LoVo (cell line): ENCODE measurements at places on chromosomes 5 and 9.
A peak's percentile ranks its signal among the peaks of the same experiment; 100 is the strongest.

DNA sequence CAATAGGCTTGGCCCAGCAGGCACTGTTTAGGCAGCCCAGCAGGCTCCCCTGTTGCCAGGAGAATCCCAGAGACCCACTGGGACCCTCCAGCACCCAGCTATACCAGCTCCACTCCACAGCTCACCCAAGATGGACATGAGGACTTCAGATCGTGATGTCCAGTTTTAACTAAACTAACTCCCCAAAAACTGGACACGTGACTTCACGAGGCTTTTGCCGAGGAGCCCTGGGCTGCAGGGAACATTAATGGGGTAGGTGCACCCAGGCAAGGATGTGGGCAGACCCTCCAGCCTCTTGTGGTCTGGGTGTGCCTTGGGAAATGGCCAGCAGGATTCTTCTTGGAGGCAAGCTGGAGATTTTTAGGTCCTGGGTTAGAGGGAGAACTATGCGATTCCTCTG lies 8.9 kb upstream of the NKD2 start:
- DNase-seq: no peak

DNA sequence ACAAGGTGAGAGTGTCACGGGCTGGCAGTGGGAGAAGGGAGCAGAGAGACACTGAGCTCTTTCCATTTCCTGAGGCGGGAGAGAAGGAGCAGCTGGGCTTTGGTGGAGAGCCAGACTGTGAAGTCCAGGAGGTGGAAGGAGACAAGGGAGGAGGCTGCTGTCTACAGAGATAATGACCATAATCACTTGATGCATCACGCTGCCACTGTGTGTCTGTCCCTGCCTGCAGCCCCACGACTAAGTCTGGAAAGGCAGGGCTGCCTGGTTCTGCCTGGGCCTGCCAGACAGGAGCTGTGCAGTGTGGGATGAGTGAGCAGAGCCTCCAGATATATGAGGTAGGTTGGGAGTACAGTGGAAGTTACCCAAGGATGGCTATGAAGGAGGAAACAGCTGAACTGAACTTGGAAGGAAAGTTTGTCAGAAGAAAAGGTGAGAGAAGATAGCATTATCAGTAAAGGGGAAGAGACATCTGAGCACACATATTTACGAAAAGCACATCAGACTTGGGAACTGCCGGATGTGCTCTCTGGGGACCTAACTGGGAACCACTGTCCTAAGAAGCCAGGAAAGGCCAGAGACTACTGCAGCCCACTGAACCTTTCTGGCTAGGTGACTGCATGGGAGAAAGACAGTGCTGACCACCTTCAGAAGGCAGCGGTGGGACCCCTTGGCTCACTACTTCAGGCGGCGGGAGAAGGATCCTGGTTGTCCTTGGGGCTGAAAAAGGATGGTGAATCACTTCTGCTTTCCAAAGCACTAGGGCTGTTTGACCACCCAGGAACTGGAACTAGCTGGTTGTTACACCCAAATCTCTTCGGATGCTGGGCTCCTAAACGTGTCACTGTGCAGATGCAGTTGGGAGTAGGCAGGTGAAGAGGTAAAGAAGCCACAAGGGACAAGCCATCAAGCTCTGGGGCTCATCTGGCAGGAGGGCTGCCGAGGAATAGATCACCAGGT lies 12.8 kb upstream of the DDX41 start:
- no peak for DNase-seq

- no peak for DNase-seq
Measured at GRCh38 chr9:129619787-129620668, 873 bp downstream of the C9orf50 start.

DNA sequence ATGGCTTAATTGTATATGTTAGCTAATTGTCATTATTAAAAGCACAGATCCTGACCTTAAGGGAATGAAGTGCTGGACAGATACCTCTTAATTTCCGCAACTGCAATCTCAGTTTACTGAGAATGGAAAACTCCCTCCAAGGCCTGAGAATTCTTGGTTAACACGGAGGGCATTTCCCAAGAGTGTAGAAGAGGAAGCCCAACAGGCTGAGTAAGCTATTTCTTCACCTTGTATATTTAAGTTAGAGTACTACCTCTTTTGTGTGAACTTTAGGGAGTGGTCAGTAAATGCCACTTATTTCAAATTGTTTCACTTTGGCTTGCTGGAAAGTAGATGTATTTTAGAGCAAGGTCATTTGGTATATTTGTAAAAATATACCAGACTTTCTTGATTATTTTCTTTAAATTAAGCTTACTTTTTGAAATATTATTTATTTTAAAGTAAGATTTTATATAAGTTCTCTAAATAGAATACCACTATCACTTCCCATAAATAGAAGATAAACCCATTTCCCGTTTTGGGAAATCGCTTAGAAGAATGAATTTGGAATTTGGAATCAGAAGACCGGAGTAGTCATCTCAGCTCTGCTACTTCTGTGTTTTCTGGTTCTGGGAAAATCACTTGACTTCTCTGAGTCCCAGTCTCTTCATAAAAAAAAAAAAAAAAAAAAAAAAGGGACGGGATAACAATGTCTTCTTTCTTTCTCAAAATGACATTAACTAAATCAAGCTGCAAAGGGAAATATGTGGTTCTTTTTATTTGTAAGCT lies 26.0 kb upstream of the C9orf72 start:
- DNase-seq: no peak

DNA sequence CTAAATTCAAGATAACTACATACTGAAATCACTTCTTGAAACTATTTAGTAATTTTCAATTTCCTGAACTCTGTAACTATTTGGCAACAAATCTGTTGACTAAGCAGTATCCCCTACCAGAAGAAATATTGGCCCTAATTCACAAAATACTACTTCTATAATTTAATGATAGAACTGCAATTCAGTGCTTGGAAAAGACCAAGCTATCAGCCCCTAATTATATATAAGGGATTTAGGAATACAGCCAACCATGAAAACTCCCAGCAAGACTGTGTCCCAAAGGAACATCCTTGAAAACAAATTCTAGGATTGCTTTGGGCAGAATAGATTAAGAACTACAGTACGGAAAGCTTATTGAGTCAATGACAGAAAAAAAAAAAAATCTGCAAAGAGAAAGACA lies 169.2 kb downstream of the RAB3C start:
- no peak for DNase-seq

DNA sequence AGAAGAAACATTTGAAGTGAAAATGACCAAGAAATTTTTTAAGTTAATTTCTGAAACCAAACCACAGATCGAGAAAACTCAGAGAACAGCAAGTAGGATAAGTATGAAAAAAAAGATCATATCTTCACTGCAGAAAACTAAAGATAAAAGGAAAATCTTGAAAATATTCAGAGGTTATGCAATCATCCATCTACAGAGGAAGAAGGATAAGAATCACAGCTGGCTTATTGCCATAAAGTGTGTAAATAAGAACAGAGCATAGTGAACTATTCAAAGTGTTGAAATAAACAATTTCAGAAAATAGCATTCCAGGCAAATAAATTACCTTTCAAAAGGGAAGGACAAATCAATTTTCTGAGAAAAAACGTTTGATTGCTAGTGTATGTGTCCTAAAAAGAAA lies 1191.7 kb upstream of the CDH6 start:
- DNase-seq: no peak

DNA sequence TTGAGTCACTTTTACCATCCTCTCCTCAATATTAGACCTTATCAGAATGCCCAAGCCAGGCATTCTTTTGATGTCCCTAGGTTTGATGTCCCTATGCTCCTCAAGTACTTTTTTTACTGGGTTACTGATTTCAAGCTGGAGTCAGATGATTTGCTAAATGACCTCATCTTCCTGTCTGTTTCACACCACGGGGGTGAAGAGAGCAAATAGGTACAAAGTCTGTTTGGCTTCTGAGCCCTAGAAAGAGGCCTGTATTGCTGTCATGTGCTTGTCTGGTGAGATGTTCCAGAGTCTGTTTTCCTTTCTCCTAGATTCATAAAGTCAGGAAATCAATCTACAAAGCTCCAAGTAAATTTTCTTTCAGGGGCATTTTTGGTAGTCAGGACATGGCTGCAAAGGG lies 12.7 kb upstream of the DAB2 start:
- DNase-seq: peak; percentile 9

DNA sequence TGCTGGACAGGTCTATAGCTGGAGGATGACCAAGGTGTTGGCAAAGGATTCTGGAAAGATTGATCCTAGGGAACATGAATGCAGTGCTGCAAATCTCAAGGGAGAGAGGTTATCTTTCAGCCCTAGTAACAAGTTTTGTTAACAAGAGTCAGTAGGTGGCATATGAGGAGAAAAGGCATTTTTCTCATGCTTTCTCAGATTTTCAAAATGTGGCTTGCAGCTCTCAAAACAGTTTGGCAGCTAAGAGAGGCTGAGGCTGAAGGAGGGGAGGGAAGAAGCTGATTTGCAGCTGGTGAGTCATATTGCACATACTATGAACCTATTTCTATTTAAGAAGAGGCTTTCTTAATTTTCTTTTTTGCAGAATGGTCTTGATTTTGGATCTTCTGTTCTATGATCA lies 64.3 kb upstream of the PCA3 start:
- no peak for DNase-seq

GRCh38 chr5:173055722-173055982 lies 500 bp upstream of the CREBRF start:
- no peak for DNase-seq

GRCh38 chr5:40675396-40676133 lies 4.2 kb upstream of the PTGER4 start:
- DNase-seq: no peak

- DNase-seq: no peak
Measured at GRCh38 chr5:175162036-175162435, 281.9 kb downstream of the DRD1 start.

GRCh38 chr5:67063055-67063454 lies 133.5 kb downstream of the CD180 start:
- DNase-seq: no peak

- no peak for DNase-seq
Measured at GRCh38 chr5:180785121-180785781, 17.4 kb downstream of the MGAT1 start.

DNA sequence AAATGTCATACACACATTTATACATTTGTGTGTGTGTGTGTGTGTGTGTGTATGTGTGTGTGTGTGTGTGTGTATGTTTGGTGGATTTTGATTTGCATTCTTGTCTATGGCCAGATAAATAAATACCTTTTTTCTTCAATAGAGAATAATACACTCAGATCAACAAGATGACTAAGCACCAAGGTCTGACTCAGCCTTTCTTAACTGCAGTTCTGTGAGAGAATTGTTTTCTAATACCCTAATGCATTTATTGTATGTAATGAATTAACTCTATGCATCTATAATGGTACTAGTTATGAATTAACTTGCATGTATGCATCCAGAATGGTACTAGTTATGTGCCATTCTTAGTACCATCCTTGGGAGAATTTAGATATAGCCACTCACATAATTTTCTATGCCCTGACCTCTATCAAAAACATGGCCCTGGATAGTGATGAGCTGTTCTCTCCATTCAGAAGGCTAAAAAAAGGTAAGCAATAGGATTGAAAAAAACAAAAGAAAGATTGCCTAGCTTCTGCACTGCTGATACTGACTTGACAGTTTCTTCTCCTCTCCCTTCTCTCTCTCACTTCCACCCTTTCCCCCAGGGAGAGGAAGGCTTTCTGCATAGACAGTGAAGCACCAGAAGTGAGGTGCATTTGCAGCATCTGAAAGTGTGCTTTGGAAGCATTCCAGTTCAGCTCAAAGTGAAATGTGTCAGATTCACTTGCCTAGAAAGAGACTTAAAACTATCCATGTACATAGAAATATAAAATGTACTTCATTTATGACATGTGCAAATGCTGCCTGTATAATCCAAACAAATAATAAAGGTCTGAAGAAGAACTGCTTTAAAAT lies 55.1 kb upstream of the CCDC112 start:
- peak; percentile 31 for DNase-seq

DNA sequence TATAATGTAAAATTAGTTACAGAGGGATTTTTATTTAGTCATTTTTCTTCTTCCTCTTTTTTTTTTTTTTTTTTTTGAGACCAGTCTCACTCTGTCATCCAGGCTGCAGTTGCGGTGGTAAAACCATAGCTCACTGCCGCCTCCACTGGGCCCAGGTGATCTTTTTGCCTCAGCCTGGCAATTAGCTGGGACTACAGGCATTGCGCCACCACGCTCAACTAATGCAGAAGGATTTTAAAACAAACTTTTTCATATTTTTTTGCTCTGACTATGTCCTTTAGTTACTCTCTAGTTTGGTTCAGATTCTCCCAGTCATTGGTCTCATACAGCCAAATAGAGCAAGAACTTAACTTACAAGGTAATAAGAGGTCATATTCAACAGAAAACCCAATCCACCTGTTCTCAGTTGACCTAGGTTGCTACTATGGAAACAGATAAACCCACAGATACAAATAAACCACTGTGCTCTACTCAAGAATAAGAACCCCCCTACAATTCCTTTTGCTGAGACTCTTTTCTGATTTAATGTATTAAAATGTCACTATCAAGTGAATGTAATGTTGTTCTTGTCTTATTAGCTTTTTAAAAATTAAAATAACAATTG lies 50.1 kb upstream of the TTC39B start:
- no peak for DNase-seq

DNA sequence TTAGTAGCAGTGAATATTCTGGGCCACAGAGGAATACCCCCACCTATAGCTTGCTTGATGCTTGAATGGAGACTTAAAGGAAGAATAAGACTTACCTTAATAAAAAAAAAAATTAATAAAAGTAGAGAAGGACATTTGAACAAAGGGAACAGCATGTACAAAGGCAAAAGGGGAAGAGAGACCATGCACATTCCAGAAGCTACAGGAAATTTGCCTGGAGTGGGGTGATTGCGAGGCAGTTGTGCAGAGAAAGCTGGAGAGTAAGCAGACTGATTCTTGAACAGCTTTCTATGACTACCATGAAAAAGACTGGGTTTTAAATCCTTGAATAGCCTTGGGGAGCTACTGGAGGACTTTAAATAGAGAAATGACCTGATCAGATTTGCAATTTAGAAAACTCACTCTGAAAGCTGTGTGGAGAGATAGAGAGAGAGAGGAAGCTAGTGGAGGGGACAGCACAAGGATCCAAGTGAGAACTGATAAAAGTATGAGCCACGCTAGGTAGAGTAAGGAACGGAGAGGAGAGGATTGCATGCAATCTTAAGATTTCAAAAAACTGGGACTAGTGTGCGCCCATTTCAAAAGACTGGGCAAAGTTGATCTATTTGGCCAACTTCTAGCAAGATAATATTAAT lies 12.5 kb upstream of the SSBP2 start:
- DNase-seq: no peak

- DNase-seq: no peak
Measured at GRCh38 chr5:84494453-84494852, 109.8 kb upstream of the EDIL3 start.

DNA sequence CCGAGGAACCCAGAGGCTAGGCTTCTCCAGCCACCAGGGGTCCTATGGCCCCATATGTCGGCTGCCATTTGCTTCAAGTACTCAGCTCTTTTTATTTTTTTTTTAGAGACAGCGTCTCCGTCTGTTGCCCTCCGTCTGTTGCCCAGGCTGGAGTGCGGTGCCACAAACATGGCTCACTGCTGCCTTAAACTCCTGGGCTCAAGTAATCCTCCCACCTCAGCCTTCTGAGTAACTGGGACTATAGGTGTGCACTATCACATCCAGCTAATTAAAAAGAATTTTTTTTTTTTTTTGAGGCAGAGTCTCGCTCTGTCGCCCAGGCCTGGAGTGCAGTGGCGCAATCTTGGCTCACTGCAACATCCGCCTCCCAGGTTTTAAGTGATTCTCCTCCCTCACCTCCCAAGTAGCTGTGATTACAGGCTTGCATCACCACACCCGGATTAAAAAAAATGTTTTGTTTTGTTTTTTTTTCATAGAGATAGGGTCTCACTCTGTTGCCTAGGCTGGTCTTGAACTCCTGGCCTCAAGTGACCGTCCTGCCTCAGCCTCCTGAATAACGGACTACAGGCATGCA lies 8.9 kb downstream of the CERCAM start:
- DNase-seq: no peak

- DNase-seq: no peak
Measured at GRCh38 chr9:128109050-128109709, 18.3 kb downstream of the PTGES2 start.

- no peak for DNase-seq
Measured at GRCh38 chr9:34652602-34653000, 616 bp downstream of the IL11RA start.
